ENCODE measurements at places on chromosomes 2 and 18.

DNA sequence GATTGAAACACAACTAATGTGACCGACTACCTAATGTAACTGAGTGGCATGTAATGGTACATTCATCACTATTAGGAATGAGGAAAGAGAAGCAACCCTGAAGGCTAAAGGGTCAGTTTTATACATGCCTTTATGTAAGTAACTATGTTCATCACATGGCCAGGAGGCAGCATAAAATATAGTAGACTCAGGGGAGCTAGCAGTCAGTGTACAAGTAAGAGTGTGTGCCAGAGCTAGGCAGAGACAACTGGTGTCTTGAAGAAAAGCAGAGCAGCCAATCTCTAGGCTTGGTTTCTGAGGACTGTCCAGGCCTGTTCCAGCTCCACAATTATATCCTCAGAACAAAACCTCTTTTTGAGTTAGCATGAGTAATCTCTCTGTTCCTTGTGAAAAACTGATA lies 18.1 kb downstream of the SMAD2 start:
- no peak for DNase-seq

DNA sequence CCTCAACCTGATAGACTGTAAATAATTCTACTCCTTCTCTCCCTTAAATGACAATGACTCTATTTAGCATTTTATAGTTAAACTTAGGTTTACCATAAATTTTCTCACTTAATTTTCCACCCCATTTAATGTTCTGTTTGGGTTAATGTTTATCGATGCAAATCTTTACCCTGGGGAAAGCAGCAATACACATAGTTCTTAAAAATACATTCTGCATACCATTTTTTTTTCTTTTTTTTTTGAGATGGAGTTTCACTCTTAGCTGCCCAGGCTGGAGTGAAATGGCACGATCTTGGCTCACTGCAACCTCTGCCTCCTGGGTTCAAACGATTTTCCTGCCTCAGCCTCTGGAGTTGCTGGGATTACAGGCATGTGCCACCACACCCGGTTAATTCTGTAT lies 14.0 kb downstream of the STAM2 start:
- DNase-seq = no peak

DNA sequence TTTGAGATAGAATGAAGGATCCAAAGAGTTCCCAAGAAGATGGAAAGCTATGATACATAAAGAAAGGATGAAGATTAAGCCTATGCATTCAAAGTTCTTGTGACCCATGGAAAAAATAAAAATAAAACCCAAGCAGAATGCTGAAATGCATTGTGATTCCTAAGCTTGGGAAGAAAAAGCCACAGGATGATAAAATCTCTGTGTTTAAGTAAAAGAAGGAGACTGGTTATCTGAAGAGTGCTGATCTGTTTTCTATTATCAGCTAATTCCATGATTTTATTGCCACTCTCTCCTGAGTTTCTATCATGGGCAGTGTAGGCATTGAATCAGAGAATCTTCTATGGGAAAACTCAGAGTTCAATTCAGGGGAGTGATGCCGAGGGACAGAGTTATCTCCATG lies 103.1 kb upstream of the LTBP1 start:
- no peak for DNase-seq

DNA sequence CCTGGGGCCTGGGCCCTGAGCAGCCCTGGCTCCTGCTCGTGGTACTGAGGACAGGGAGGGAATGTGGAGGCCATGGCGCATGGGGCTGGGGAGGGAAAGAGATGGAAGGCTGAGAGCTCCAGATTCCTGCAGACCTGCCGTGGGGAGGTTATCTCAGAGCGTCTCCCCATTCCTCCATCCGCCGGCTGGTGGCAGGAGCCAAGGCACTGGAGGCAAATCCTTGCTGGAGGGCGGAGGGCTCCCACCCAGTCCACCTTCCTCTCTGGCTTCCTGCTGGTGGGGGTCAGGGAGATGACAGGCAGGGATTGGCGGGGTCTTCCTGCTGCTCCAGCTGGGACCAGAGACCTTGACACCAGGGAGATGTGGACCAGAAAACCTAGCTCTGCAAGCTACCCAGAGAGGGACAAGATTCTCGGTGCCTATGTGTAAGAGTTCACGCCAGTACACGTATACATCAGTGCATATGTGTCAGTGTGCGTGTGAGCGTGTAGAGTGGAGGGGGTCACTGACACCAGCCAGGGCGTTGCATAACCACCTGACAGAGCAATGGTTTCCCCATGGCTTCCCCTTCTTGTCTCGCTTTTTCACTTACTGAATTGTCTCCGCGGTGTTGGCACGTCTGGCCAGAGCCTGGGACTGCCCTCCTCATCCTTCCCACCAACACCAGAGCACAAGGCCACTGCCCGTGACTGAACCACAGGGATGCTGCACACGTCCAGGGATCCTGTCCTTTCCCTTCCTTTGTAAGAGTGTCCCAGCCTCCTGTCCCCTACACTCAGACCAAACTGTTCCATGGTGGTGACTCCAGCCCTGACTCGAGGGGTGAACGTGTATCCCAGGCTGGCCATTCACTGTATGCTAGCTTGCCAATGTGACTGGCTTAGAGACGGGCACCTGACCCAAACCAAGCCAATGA lies 15.8 kb upstream of the SEMA4C start:
- no peak for DNase-seq

DNA sequence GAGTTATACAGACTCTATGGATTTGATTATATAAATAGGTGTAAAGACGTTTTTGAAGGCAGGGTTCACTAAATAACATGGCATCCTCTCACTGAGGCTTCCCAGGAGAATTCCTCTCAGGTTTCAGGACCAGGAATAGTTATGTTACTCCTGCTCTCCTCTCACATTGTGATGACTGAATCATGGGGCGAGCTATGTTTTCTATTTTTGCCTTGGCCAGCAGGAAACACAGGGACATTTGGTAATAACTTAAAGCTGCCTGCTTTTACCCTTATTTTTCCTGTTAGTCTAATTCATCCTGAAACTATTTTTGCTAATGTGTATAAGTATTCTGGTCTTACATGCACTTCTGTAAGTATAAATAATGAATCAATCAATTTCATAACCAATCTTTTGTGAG lies 115.3 kb upstream of the ITGB6 start:
- DNase-seq = no peak

GRCh38 chr2:241354668-241355658 lies 1.1 kb upstream of the FARP2 start:
- DNase-seq = peak; percentile 59

GRCh38 chr18:5142859-5143258 lies 54.2 kb downstream of the AKAIN1 start:
- no peak for DNase-seq

- DNase-seq = no peak
Observed at GRCh38 chr18:5628512-5629255, 84.9 kb upstream of the EPB41L3 start.

- no peak for DNase-seq
Observed at GRCh38 chr2:42230891-42231290, 61.7 kb downstream of the EML4 start.

GRCh38 chr2:195168369-195168768 lies 488.7 kb upstream of the SLC39A10 start:
- no peak for DNase-seq

DNA sequence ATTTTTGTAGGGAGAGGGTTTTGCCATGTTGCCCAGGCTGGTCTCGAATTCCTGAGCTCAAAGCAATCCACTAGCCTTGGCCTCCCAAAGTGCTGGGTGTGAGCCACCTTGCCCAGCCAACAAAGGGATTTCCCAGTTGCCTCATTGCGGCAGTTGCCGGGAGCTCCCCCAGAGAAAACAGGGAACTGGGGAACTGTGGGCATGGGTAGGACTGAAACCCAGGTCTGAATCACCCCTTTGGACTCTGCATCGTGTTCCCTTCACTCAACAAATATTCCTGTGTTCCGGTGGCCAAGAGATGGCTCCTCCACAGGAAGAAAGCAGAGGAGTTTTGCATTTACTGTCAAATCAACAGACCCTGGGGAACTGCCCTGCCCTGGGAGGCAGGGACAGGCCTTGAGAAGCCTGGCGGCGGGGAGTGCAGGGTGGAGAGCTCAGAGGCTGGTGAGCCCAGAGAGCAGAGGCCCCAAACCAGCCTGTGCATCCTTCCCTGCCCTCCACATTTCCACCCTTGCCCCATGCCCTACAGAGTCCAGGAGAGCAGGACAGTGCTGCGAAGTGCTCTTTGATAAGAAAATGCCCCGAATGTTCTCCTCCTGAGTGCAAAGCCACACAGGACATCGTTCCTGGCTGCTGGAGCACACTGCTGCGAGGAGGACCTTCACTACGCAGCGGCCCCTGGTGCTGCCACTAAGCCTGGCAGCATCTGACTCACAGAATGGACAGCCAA lies 24.9 kb downstream of the MYO7B start:
- no peak for DNase-seq

GRCh38 chr18:44838971-44839666 lies 158.4 kb downstream of the SETBP1 start:
- DNase-seq = peak; percentile 42

DNA sequence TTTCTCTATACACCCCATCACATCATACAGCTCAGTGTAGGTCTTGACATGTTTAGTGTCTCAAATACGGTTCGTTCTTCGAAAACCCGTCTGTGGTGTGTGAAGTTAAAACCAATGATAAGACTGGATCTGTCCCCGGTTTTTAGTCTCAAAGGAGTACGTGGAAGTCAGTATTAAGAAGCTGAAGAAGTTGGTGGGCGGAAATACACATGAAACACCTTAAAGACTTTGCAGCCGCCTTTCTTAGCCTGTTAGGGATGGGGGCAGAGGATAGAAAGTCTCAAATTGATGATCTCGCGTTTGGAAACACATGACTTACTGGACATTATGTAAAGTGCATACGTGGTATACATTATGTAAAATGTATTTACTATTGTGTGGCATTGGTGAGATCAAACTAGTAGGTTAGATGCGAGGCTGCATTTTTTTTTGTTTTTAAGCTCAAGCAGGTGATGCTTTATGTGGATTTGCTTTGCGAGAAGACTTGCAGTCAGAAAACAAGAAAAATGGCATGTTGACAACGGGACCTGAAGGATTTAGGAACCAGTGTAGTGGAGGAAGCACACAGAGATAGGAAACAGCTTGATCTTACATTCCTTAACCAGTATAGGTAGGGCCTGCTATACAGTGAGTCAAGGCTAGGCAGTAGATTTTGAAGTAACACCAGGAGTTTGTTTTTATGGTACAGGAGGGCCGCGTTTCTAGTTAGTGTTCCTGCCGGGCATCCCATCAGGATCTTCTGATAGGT lies 1.2 kb downstream of the CNOT11 start:
- DNase-seq = no peak

- DNase-seq = no peak
Observed at GRCh38 chr2:203035879-203036470, 21.3 kb downstream of the NBEAL1 start.

GRCh38 chr2:218077464-218078216 lies 8.6 kb downstream of the RUFY4 start:
- DNase-seq = no peak

GRCh38 chr2:97868986-97869721 lies 126.6 kb downstream of the TMEM131 start:
- DNase-seq = no peak

DNA sequence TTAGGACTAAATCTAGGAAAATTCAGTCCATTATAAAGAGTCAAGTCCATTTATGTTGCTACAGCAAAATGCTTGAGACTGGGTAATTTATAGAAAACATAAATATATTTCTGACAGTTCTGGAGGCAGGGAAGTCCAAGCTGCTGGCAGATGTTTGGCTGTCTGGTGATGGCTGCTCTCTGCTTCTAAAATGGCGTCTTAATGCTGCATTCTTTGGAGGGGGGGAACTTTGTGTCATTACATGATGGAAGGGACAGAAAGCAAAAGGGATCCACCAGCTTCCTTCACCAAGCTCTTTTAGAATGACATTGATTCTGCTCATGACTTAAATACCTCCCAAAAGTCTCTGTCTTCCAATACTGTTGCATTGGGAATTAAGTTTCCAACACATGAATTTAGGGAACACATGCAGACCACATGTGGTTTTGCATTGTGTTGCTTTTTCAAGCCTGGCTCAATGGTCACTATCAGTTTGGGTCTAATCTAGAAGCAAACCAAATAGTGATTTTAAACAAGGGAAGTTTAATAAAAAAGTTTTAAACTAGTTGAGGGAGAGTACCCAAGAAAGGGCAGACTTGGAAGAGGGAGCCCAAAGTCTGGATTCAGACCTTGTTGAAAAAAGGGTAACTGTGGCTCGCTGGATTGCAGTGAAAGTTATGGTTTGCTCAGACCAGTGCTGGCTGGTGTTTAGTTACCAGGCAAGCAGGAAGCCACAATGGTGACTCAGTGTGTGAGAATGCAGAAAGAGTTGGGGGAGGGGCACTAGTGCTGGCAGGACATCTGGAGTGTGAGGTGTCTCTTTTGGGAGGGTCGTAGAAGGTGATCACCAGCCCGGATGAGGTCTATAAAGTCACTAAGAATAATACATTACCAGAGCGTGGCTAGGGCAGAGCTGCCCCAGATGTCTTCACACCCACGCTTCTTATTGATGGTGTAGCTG lies 30.8 kb downstream of the C18orf54 start:
- no peak for DNase-seq

DNA sequence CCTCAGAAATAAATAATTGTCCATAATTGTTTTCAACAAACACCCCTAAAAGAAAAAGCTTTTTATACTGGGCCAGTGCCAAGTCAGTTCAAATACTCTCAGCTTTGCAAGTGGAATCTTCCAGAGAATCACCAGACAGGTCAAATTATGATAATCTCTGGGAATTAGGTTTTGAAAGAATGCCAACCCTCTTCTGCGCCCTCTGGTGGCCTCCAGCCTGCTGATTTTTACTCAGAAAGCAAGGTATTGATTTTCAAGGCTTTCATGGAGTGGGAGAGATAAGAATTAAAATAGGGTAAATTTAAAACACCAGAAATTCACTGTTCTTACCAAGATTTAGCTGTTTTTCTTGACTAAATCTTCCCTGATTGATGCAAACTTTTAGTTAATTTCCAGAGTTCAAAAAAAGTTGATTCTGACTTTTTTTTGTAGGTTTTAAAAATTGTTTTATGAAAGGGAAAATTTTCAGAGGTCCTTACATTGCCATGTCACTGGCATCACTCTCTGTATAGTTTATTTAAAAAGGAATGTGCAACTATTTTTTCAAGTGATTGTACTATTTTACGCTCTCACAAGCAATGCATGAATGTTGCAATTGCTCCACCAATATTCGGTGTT lies 282.9 kb upstream of the TNP1 start:
- no peak for DNase-seq

GRCh38 chr2:85259101-85259590 lies 68.6 kb downstream of the TGOLN2 start:
- DNase-seq = peak; percentile 29

- DNase-seq = no peak
Observed at GRCh38 chr2:10614939-10615338, 74.8 kb downstream of the NOL10 start.

- no peak for DNase-seq
Observed at GRCh38 chr2:53515435-53516332, 251.9 kb upstream of the CHAC2 start.

- no peak for DNase-seq
Observed at GRCh38 chr2:209209943-209210342, 213.9 kb upstream of the MAP2 start.
